ENCODE measurements at places on chromosomes 4 and X. TPM values are rescaled to one million over a fixed set of nuclear protein-coding genes. Genes with fewer than 3 reads are reported as not detected.

AKAP14 gene
- not detected for total RNA-seq

MAMLD1 gene
- total RNA-seq = 3.3 TPM

PGAM4 gene
- total RNA-seq = not detected

KCND1 gene
- 1.3 TPM for total RNA-seq

DNA sequence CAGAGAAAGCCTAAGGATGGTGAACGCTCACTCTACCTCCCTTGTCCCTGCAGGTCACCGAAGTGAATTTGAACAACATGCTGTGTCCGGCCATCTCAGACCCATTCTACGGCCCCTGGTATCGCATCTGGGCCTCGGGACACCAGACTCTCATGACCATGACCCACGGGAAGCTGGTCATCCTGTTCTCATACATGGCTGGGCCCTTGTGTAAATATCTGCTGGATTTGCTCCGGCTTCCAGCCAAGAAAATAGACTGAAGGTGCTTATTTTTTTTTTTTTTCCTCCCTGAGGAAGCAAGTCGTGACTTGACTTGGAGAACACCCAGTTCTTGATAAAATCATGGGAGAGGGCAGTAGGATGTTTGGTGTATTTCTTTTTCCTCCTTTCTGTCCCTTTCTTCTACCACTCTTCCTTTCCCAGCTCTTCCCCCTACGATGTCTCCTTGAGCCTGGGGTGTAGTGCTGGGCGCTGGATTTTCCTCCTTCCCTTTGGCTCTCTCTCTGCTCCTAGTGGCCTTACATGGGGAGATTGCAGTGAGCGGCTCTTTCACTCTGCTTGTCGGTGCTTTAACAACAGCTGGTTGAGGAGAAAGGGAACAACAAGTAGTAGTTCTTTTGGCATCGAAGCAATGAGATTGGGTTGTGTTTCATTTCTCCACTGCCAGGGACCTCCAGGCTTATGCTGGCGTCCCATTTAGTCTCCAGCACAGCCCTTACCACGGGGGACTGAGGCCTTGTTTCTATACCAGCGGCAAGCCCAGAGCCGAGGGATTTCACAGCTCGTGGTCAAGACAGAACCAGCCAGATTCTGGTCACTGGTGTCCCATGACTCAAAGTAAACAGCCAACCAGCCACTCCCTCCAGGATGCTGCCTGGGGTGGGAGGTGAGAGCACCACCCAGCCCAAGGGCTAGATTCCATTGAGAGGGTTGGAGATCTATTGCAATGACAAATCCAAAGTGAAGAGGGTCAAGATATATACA is 144.4 kb downstream of the AMMECR1 start:
- H3K4me3 ChIP-seq = no peak overlapping the region
- no peak for DNase-seq
- no peaks in the 10 kb centered on the region for H3K4me1 ChIP-seq
- peaks cover 7% of the 10 kb centered on the region for H3K36me3 ChIP-seq

DNA sequence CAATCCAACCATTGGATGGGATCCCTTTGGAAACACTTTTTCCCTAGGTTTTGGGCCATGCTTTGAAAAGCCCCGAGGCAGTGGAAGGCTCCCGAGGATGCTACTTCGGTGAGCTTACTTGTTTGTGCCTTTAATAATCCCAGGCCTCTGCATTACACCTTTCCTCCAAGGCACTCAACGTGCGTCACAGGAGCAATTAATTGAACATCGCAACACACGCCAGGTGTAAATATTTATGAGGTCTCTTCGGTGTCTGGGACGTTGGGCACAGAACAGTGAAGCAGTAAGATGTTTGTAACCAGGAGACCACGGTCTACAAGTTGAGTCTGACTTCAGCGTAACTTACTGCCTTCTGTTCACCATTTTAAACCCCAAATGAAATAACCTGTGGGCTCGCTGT is 97.3 kb downstream of the CLNK start:
- no peaks in the 10 kb centered on the region for H3K27me3 ChIP-seq
- no peak overlapping the region for H3K4me3 ChIP-seq
- DNase-seq = no peak
- H3K4me1 ChIP-seq = no peaks in the 10 kb centered on the region
- no peak overlapping the region for H3K27ac ChIP-seq
- no peaks in the 10 kb centered on the region for H3K36me3 ChIP-seq

- no peaks in the 10 kb centered on the region for H3K27me3 ChIP-seq
- H3K27ac ChIP-seq = no peak overlapping the region
- no peak for DNase-seq
- no peaks in the 10 kb centered on the region for H3K4me1 ChIP-seq
- H3K4me3 ChIP-seq = no peak overlapping the region
These were observed 614.8 kb upstream of the AGA start for GRCh38 chr4:178056996-178057395.

GRCh38 chrX:22577181-22577580 is 304.5 kb downstream of the CBLL2 start:
- H3K4me1 ChIP-seq = no peaks in the 10 kb centered on the region
- no peaks in the 10 kb centered on the region for H3K27me3 ChIP-seq
- no peak overlapping the region for H3K4me3 ChIP-seq
- DNase-seq = no peak
- H3K36me3 ChIP-seq = no peaks in the 10 kb centered on the region
- H3K27ac ChIP-seq = no peak overlapping the region

DNA sequence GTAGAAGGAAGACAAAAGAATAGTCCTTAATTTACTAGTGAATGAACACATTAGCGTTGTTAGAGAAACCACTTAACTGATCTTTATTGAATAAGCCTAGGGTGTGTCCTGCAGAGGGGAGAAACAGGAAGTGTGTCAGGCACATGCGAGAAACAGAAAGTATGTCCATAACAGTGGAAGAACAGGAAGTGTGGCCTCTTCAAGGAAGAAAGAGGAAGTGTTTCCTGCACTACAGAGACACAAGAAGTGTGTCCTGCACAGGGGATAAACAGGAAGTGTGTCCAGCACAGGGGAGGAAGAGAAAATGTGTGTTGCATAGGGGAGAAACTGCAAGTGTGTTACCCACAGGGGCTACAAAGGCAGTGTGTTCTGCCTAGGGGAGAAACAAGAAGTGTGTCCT is 539.6 kb upstream of the PRKX start:
- no peaks in the 10 kb centered on the region for H3K27me3 ChIP-seq
- H3K36me3 ChIP-seq = no peaks in the 10 kb centered on the region
- DNase-seq = no peak
- H3K27ac ChIP-seq = no peak overlapping the region
- no peak overlapping the region for H3K4me3 ChIP-seq
- H3K4me1 ChIP-seq = no peaks in the 10 kb centered on the region

GRCh38 chrX:74250574-74250973 is 53.4 kb upstream of the ZCCHC13 start:
- peaks cover 6% of the 10 kb centered on the region for H3K36me3 ChIP-seq
- H3K27me3 ChIP-seq = no peaks in the 10 kb centered on the region
- H3K4me1 ChIP-seq = peaks cover 8% of the 10 kb centered on the region

- H3K36me3 ChIP-seq = no peaks in the 10 kb centered on the region
- H3K4me1 ChIP-seq = no peaks in the 10 kb centered on the region
- no peak overlapping the region for H3K4me3 ChIP-seq
- peaks cover 2% of the 10 kb centered on the region for H3K27me3 ChIP-seq
These were observed 1095.7 kb upstream of the TENM3 start for GRCh38 chr4:181147416-181147951.

GRCh38 chr4:151822331-151822730 is 61.5 kb upstream of the GATB start:
- H3K36me3 ChIP-seq = no peaks in the 10 kb centered on the region
- H3K27me3 ChIP-seq = no peaks in the 10 kb centered on the region
- H3K4me3 ChIP-seq = no peak overlapping the region
- no peak overlapping the region for H3K27ac ChIP-seq
- H3K4me1 ChIP-seq = no peaks in the 10 kb centered on the region
- DNase-seq = no peak

DNA sequence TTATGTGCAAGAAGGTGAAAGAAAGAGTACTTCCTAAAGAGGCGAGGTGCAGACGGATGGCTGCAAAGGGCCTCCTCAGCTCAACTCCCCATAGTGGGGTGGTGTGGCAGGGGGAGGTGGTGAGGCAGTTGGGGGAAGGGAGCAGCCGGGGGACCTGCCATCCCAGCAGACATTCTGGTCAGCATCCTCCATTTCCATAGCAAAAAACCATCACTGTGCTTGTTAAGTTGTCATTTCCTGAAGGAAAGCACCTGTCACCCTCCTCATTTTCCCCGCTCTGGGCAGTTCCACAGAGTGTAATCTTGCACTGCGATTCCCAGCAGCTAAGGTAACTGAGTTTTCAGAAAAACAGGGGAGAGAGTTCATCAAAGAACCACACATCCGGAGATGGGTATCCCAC is 51.5 kb downstream of the TSPAN5 start:
- no peak overlapping the region for H3K27ac ChIP-seq
- no peaks in the 10 kb centered on the region for H3K36me3 ChIP-seq
- H3K27me3 ChIP-seq = no peaks in the 10 kb centered on the region
- no peak overlapping the region for H3K4me3 ChIP-seq

DNA sequence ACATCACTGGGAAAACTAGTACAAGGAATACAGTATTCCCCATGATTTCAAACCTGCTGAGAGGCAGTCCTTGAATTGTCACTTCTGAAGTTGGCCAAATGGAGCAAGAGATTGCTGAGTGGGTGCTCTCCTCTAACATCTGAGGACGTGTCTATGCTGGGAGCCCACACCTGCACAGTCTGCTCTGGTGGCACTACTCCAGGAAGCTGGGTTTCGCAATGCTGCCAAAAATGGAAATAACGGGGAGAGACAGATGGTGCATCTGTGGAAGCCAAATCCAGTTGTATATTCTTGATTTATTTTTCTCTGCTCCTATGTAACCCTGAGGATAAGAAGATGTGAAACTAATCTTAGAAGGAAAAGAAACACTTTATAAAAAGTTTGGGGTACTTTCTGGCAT is 240.1 kb upstream of the CTSO start:
- DNase-seq = no peak
- no peak overlapping the region for H3K27ac ChIP-seq
- no peak overlapping the region for H3K4me3 ChIP-seq
- no peaks in the 10 kb centered on the region for H3K4me1 ChIP-seq
- no peaks in the 10 kb centered on the region for H3K36me3 ChIP-seq

GRCh38 chr4:138702190-138702824 is 313.3 kb upstream of the NOCT start:
- H3K36me3 ChIP-seq = no peaks in the 10 kb centered on the region
- no peak for DNase-seq
- H3K27ac ChIP-seq = no peak overlapping the region
- no peaks in the 10 kb centered on the region for H3K27me3 ChIP-seq

DNA sequence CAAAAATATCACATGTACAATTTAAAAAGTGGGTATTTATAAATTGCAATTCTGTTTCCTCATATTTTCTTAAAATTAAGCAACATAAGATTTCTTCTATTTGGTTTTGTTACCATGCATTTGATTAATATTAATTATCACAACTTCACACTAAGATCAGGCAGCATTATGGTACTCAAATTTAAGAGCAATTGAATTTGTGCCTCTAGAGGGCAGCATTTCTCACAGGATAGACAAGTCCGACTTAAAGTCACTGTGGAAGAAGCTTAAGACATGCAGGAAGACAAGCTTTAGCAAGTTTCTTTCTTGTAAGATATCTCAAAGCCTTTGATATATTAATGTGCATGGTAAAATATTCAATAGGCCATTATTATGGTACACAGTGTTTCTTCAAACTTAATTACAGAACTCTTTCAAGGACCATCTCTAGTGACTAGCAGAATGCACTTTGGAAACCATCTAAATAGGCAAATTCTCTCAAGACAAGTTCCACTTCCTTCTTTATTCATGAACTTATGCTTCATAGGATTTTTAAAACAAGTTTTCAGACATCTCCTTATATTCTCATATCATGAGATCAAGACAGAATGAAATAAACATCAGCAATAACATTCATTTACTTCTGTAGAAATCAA is 35.0 kb downstream of the FBXW7 start:
- H3K4me1 ChIP-seq = no peaks in the 10 kb centered on the region
- no peaks in the 10 kb centered on the region for H3K27me3 ChIP-seq
- no peak overlapping the region for H3K27ac ChIP-seq
- no peak for DNase-seq

GRCh38 chr4:108512615-108513505 is 107.5 kb upstream of the RPL34 start:
- no peak overlapping the region for H3K4me3 ChIP-seq
- no peaks in the 10 kb centered on the region for H3K36me3 ChIP-seq
- H3K27ac ChIP-seq = no peak overlapping the region
- DNase-seq = no peak
- H3K27me3 ChIP-seq = no peaks in the 10 kb centered on the region

- H3K27ac ChIP-seq = no peak overlapping the region
- no peaks in the 10 kb centered on the region for H3K36me3 ChIP-seq
- no peak overlapping the region for H3K4me3 ChIP-seq
- no peaks in the 10 kb centered on the region for H3K27me3 ChIP-seq
- DNase-seq = no peak
These were observed 22.7 kb downstream of the F8A1 start for GRCh38 chrX:154908821-154909220.

DNA sequence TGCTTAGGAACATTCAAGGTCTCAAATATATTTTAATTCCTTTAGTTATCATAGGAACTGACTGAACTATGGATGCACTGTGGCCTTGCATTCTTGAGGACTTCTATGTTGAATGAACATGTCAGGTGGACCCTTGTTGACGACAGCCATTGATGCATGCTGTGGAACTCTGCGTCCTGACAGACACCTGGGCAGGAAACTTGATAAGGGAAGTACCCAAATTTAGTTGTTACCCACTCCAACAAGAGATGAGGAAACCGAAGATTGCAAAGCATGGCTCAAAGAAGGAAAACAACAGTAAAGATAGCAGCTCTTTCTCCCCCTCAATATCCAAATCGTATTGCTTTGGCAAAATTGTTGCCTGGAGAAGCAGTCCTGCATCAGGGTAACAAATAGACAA is 540.0 kb upstream of the NR3C2 start:
- peaks cover 8% of the 10 kb centered on the region for H3K4me1 ChIP-seq
- H3K36me3 ChIP-seq = no peaks in the 10 kb centered on the region
- DNase-seq = no peak
- no peak overlapping the region for H3K4me3 ChIP-seq
- no peaks in the 10 kb centered on the region for H3K27me3 ChIP-seq
- no peak overlapping the region for H3K27ac ChIP-seq

GRCh38 chr4:101649790-101650515 is 140.6 kb upstream of the BANK1 start:
- no peak overlapping the region for H3K27ac ChIP-seq
- no peaks in the 10 kb centered on the region for H3K27me3 ChIP-seq

DNA sequence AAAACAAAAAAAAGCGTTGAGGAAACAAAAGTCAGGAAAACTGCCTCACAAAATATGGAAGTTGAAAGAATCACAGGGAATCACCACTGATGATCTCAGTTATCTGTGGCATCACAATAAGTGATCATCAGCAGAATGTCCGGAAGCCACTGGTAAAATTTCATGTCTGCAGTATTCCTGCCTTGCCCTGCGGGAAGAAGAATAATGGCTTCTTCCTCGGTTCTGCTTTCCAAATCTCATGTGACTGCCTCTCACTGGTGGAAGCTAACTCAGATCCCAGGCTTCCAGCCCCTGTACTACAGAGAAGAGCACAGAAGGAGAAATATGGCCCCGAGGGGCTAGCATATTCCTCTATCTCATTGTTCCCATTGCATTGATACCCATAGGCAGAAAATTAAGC is 12.7 kb upstream of the ZNF330 start:
- H3K27me3 ChIP-seq = no peaks in the 10 kb centered on the region
- no peak overlapping the region for H3K4me3 ChIP-seq
- H3K27ac ChIP-seq = no peak overlapping the region

- H3K4me1 ChIP-seq = peaks cover 11% of the 10 kb centered on the region
- H3K27ac ChIP-seq = no peak overlapping the region
- H3K4me3 ChIP-seq = no peak overlapping the region
- no peaks in the 10 kb centered on the region for H3K27me3 ChIP-seq
- H3K36me3 ChIP-seq = no peaks in the 10 kb centered on the region
These were observed 39.4 kb downstream of the PPP3CA start for GRCh38 chr4:101307899-101308298.

Measured in right atrium auricular region (tissue), 2 donors.